Activated CD8-positive, alpha-beta memory T cell treated with anti-CD3 and anti-CD28 coated beads, Interleukin-2, amount 50 U/mL, for 4 hours (primary cell): ENCODE measurements at places on chromosomes 2 and 18.

- DNase-seq, result no peak
These were observed 512 bp downstream of the FAP start for GRCh38 chr2:162242586-162243280.

DNA sequence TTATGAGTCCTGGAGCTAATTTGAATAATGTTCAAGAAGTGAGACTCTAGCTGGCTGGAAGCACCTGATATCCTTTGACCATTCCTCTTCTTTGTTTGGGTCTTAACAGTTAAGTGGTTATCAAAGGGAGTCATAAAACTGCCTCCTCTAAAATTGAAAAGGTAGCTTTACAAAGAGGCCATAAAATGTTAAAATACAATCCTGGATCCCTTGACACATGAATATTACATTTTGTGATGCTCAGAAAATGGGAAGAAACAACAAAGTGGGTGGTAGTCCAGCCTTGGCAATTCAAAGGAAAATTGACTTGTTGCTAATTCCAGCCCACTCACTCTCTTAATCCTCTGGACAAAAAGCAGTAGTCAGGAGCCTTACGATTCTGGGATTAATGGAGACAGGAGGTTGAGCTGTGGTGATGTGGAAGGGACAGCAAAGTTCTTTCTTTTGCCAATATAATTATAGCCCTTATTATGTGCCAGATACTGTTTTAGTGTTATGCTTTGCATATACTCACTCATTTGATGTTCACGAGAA, 339.2 kb downstream of the PDE11A start:
- DNase-seq, result no peak

DNA sequence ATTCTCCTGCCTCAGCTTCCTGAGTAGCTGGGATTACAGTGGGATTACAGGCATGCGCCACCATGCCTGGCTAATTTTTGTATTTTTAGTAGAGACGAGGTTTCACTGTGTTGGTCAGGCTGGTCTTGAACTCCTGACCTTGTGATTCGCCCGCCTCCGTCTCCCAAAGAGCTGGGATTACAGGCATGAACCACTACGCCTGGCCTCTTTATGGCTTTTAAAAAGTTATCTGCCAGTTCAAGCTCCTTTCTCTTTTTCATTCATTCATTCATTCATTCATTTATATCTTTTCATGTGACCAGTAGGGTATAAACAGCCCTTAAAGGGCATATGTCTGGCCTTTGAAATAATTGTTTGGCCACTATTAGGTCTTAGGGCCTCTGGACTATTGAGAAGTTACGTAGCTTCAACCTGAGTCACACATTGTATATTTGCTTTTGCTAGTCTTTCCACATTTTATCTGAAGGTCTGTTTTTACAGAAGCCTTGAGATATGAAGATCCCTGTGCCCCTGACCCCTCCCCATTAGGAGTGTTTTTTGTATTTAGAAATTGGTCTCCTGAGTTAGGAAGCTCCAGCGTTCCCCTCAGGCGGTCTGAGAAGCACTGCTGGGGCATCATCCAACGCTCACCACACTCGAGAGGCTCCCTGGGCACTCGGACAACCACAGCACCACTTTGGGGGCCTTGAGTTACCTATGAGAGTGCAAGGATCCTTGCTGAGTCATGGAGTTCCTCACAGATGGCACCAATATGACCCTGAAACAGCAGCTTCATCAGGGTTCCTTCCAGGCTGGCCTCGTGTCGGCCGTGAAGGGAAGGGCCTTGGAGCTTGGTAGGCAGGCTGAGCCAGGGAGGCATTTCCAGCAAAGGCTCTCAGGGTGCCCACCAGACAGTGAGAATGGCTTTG, 21.8 kb downstream of the FZD5 start:
- DNase-seq, result no peak

DNA sequence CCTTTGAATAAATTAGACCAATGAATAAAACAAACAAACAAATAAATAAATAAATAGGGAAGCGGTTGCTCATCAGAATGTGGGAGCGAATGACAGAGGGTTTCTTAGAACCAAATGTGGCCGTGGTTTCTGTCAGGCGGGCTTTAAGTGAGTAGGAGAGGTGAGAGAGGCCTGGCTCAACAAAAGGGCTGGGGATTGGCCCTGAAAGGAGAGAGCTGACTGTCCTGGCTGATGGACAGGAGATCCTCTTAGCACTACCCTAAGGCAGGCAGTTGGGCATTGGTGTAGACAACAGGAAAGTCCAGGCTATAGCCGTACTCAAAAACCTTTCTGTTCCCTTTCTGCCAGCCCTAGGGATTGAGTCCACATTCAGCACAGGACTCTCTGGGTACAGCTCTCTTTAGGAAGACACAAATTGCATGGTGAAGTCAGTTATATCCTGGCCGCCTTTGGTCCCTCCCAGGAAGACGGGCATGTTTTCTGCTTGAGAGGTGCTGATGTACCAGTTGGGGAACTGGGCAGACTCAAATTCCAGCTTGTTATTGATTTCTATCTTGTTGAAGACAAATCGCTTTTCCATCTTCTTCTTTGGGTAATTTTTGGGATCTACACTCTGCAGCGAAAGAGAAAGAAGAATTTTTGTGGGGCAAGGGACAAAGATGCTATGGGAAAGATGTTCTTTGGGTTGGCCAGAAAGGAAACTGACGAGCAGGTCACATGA, 6.5 kb downstream of the IL1B start:
- no peak for DNase-seq

DNA sequence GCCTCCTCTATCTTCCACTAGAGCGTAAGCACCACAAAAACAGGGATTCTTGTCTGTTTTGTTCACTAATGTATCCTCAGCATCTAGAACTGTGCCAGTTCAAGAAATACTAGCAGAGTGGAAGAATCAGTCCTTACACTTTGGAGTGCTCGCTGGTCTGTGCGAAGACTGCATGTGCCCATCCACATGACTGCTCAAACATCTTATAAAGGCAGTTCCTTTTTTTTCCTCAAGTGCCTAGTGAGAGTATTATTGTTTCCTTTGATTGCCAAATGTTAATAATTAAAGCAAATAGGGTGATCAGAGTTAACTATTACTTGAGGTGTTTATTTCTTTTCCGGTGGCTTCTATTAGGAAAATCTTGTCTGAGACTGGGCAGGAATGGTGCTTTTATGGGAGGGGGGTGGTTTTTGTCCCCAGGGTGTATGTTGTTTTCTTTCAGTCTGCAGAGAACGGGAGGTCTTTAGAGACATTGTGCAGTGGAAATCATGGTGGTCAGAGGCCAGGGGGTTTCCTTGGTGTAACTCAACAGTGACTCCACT, 45.6 kb upstream of the ITGB6 start:
- DNase-seq, result no peak
